ENCODE measurements at places on chromosomes 12 and 14.

- no peak for DNase-seq
Observed at GRCh38 chr14:64746298-64747250, 42.4 kb downstream of the PLEKHG3 start.

DNA sequence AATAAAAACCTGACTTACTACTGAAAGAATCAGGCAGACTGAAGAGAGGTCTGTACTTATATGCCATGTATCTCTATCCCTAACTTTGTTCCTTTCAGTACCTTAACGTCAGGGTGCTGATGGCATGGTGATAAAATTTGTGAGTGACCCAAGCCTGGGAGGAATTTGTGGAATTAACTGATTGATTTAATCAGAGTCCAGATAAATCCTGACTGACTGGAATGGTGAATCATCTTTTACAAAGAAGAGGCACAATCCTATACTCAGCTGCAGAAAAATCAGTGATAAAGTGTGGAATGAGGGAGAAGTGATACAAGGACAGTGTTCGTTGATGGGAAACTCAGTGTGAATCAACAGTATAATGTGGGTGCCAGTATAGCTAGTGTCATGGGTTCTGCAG lies 3.7 kb downstream of the TDG start:
- no peak for DNase-seq

DNA sequence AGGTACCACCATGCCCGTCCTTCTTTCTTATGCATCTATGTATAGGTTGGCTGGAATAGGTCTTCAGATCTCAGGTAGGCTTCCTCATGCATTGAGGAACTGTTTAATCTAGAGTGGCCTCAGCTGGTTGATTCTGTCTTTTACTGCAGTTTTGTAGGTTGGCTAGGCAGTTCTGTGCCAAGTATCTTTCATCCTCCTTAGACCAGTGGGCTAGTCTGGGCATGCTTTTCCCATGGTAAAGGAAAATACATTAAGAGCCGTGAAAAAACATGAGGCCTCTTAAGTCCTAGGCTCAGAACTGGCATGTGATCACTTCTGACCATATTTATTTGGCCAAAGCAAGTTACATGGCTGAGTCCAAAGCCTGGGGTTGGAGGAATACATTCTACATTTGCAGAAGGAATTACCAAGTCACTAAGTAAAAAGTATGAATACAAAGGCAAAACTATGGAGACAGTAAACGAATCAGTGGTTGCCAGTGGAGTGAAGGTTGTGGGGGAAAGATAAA lies 137.3 kb downstream of the WIF1 start:
- no peak for DNase-seq

GRCh38 chr12:5637698-5638097 lies 205.8 kb downstream of the NTF3 start:
- DNase-seq = no peak

DNA sequence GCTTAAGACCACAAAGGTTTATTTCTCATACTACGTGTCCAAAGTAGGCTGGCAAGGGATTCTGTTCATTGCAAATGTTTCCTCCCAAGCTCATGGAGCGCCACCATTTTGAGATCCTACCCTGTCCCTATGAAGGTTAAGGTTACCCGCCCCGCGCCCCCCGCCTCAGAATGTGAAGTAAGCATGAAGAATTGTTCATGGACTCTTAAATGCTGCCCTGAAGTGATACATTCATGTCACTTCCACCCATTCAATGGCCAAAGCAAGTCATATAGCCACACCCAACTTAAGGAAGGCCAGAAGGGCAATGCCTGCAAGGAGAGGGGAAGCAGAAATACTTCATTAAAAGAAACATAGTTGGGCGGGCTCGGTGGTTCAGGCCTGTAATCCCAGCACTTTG lies 4.2 kb downstream of the TMEM253 start:
- DNase-seq = no peak

- DNase-seq = no peak
Observed at GRCh38 chr12:54956818-54957641, 27.5 kb downstream of the TESPA1 start.

DNA sequence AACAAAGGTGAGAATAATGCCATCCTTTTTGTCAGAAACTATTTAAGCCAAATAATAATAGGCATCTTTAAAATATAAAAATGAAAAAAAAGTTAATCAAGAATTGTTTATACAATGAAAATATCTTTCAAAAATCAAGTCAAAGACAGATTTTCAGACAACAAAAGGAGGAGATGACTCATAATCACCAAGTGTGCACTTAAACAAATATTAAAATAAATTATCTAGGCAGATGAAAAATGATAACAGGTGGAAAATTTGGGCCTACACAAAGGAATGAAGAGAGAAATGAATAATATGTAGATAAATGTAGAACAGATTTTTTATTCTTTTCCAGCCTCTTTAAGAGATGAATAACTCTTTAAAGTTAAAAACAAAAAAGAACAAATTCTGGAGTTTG lies 250.0 kb upstream of the PLEKHG7 start:
- no peak for DNase-seq
